ENCODE measurements at places on chromosomes 16 and 17.

DNA sequence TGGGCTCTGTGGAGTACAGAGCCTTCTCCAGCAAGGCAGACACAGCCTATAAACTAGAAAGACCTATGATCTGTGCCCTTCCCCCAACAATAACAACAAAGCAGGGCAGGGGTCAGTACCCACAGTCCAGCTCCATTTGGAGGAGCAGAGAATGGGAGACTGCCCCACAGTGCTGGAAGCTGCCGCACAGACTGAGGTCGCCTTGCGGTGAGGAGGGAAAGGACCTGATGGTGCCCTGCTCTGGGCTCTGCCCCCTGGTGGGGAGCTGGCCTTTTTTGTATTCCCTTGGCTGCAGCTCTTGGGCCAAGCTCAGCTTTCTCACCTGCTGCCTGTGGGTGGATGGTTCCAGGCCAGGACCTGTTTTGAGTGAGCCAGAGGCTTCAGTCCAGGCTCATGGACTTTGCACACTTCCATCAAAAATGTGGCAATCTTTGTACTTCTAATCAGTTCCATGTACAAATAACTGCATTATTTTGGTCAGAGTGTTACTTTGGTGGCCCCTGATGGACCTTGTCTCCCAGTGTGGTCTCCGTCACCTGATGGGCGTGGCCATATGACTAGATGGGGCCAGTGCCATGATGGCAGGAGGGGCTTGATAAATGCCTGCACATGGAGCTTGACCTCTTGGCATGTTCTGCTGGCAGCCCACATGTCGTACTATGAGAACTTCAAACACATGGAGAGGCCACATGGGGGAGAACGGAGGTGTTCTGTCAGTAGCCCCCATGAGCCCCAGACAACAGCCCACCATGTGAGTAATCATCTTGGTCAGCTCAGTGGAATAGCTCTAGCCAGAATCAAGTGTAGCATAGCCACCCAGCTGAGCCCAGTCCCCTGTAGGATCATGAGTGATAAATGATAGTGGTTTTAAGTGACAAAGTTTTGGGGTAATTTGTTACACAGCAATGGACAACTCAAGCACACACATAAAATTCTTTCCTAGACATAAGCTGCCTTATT lies 24.2 kb downstream of the B9D1 start:
- no peak overlapping the region for H3K4me3 ChIP-seq
- no peaks in the 10 kb centered on the region for H3K4me1 ChIP-seq
- peak; percentile 66 for DNase-seq
- H3K27me3 ChIP-seq: peaks cover 9% of the 10 kb centered on the region

GRCh38 chr17:77403854-77404253 lies 263.1 kb downstream of the SEC14L1 start:
- peak overlapping the region; percentile 94 for H3K27ac ChIP-seq
- peak overlapping the region; percentile 92 for H3K4me3 ChIP-seq
- peaks cover 96% of the 10 kb centered on the region for H3K4me1 ChIP-seq
- H3K36me3 ChIP-seq: peaks cover 70% of the 10 kb centered on the region
- no peak for DNase-seq

- no peaks in the 10 kb centered on the region for H3K4me1 ChIP-seq
- H3K27ac ChIP-seq: no peak overlapping the region
- no peaks in the 10 kb centered on the region for H3K36me3 ChIP-seq
- DNase-seq: no peak
- H3K4me3 ChIP-seq: no peak overlapping the region
These were observed 135.0 kb downstream of the CDK5R1 start for GRCh38 chr17:32621612-32622312.

GRCh38 chr16:47142486-47142820 lies 1.3 kb downstream of the NETO2 start:
- peaks cover 17% of the 10 kb centered on the region for H3K27me3 ChIP-seq
- peak overlapping the region; percentile 81 for H3K4me3 ChIP-seq
- peaks cover 51% of the 10 kb centered on the region for H3K4me1 ChIP-seq
- DNase-seq: no peak

GRCh38 chr17:17737961-17738894 lies 57.0 kb downstream of the RAI1 start:
- H3K36me3 ChIP-seq: no peaks in the 10 kb centered on the region
- peaks cover 22% of the 10 kb centered on the region for H3K4me1 ChIP-seq
- no peak for DNase-seq
- H3K27me3 ChIP-seq: peaks cover 8% of the 10 kb centered on the region

DNA sequence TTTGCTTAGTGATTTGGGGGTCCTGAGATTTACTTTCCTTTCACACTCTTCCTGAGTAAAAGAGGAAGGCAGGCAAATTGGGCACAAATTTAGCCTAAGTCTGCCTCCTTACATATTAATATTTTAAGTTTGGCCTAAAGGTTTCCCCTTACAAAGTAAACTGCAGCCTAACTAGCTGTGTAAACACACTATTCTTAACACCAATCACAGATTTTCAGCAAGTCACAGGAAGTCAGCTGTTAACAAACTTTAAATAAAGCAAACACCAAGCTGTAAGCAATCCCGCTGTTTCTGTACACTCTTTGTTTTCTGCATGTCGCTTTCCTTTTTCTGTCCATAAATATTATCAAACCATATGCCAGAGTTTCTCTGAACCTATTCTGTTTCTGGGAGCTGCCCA lies 45.1 kb upstream of the ABCC11 start:
- H3K27ac ChIP-seq: no peak overlapping the region
- peaks cover 7% of the 10 kb centered on the region for H3K4me1 ChIP-seq
- DNase-seq: no peak
- H3K36me3 ChIP-seq: peaks cover 42% of the 10 kb centered on the region
- H3K27me3 ChIP-seq: no peaks in the 10 kb centered on the region

DNA sequence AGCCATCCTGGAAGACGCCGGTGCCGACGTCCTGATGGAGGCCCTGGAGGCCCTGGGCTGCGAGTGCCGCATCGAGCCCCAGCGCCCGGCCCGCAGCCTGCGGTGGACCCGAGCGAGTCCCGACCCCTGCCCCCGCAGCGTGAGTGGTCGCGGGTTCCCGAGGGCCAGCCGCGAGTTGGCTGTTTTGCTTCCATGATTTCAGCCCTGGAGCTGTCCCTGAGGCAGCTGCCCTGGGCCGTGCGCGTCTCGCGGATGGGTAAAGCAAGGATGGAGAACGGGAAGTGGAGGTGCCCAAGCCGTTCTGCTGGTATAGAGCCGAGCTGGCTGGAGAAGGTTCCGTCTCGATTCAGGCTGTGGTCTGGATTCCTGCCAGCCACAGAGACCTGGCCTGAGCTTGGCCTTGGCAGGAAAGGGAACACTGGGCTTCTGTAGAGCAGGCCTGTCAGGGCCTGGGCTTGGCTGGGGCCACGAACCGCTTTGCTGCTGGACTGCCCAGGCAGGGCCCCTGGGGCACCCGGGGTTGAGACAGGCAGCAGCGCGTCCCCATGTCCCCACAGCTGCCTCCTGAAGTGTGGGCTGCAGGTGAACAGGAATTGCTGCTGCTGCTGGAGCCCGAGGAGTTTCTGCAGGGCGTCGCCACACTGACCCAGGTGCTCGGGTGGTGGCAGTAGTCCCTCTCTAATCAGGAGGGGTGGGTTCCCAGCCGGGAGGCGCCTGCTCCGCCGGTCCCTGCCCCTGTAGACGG lies 941 bp upstream of the MRPS34 start:
- H3K36me3 ChIP-seq: peaks cover 16% of the 10 kb centered on the region
- H3K4me3 ChIP-seq: peak overlapping the region; percentile 98
- H3K27ac ChIP-seq: peak overlapping the region; percentile 78

DNA sequence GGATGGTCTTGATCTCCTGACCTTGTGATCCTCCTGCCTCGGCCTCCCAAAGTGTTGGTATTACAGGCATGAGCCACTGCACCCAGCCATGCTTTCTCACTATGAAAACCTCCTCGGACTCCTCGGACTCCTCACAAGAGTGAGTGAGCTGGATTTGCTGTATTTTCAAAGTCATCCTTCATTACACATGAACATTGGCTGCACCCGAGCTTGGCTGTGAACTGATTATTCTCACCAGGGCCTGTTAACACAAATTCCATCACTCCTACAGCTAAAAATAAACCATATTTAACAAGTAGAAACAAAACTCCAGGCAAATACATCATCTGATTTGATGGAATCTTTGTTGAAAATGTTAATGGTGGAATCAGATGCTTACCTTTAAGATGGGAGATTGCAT lies 50.3 kb downstream of the PITPNC1 start:
- H3K36me3 ChIP-seq: peaks cover 8% of the 10 kb centered on the region
- no peak overlapping the region for H3K4me3 ChIP-seq
- H3K4me1 ChIP-seq: peaks cover 33% of the 10 kb centered on the region
- no peak overlapping the region for H3K27ac ChIP-seq
- H3K27me3 ChIP-seq: peaks cover 3% of the 10 kb centered on the region

DNA sequence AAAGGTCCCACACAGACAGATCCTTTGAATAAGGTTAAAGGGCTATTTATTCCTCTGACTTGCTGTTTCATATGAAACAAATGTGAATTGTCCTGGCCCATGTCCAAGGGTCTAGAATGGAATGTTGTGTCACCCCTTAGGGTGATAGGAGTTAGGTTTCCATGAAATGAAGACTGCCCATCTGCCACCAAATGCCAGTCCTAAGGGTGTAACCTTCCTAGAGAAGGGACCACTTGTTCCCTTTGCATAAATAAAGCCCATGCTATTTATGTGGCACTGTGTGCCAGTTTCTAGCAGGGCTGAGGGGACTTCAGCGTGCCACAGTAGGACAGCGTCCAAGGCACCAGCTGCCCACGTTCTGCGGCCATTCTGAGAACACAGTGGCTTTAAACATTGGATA lies 171.3 kb downstream of the ABCA8 start:
- peaks cover 25% of the 10 kb centered on the region for H3K27me3 ChIP-seq
- H3K27ac ChIP-seq: no peak overlapping the region
- no peak overlapping the region for H3K4me3 ChIP-seq
- H3K36me3 ChIP-seq: no peaks in the 10 kb centered on the region

DNA sequence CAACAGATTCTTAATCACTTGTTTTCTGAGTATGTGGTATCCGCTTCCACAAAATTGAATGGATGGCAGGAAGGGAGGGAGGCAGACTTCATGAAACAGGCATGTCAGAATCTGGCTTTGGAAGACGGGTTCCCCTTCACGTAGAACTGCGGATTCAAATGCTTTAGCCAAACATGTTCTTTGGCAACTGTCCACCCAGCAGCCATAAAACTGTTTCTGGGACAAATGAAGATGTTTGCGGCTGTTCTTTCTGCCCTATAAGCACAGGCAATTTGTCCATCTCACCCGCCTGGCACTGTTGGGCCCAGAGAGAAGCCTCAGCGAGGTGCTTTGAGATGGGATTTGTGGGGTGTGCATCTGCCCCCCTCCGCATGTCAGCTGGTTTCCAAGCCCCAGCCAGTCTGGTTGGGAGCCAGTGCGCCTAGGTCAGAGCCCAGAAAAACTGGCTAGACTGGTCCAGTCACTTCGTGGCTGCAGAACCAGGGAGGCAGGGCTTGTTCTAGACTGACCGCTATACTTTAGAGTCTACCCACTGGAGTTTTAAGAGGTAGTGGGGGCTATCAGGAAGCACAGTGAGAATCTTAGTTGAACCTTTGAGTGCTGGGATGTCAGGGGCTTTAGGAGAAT lies 6.3 kb downstream of the CRHR1 start:
- no peak for DNase-seq
- no peak overlapping the region for H3K4me3 ChIP-seq
- H3K36me3 ChIP-seq: no peaks in the 10 kb centered on the region
- peaks cover 2% of the 10 kb centered on the region for H3K4me1 ChIP-seq
- H3K27ac ChIP-seq: no peak overlapping the region

GRCh38 chr16:3021449-3022207 lies 1.5 kb downstream of the TNFRSF12A start:
- H3K4me3 ChIP-seq: peak overlapping the region; percentile 73
- H3K4me1 ChIP-seq: peaks cover 51% of the 10 kb centered on the region
- peak overlapping the region; percentile 83 for H3K27ac ChIP-seq
- H3K36me3 ChIP-seq: peaks cover 21% of the 10 kb centered on the region
- DNase-seq: peak; percentile 79

- no peaks in the 10 kb centered on the region for H3K36me3 ChIP-seq
- H3K4me3 ChIP-seq: no peak overlapping the region
- no peak overlapping the region for H3K27ac ChIP-seq
- no peaks in the 10 kb centered on the region for H3K4me1 ChIP-seq
These were observed 90.8 kb downstream of the SHISA6 start for GRCh38 chr17:11331547-11332513.

GRCh38 chr16:67842509-67843342 lies 606 bp downstream of the THAP11 start:
- peak overlapping the region; percentile 94 for H3K4me3 ChIP-seq
- H3K36me3 ChIP-seq: peaks cover 16% of the 10 kb centered on the region
- no peaks in the 10 kb centered on the region for H3K27me3 ChIP-seq

GRCh38 chr16:14509675-14510132 lies 120.4 kb downstream of the PARN start:
- DNase-seq: no peak
- H3K36me3 ChIP-seq: no peaks in the 10 kb centered on the region
- peaks cover 7% of the 10 kb centered on the region for H3K4me1 ChIP-seq
- no peak overlapping the region for H3K4me3 ChIP-seq

DNA sequence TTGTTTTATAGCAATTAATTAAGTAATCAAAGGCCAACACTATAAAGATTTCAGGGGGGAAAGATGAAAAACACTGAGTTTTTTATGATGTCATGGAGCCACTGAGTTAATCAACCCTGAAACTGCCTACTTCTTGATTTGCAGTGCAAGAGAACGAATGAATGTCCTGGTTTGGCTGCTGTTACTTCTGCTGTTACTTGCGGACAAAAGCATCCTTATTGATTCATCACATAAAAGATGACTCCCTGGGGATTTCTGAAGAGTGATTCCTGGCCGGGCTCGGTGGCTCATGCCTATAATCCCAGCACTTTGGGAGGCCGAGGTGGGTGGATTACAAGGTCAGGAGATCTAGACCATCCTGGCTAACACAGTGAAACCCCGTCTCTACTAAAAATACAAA lies 10.9 kb upstream of the SPNS3 start:
- peaks cover 1% of the 10 kb centered on the region for H3K27me3 ChIP-seq
- H3K27ac ChIP-seq: no peak overlapping the region
- H3K4me1 ChIP-seq: peaks cover 4% of the 10 kb centered on the region
- no peaks in the 10 kb centered on the region for H3K36me3 ChIP-seq
- no peak for DNase-seq

- peaks cover 6% of the 10 kb centered on the region for H3K36me3 ChIP-seq
- no peaks in the 10 kb centered on the region for H3K4me1 ChIP-seq
- no peak for DNase-seq
- no peaks in the 10 kb centered on the region for H3K27me3 ChIP-seq
These were observed 22.7 kb downstream of the NQO1 start for GRCh38 chr16:69703638-69704037.

GRCh38 chr17:38561416-38562214 lies 44.1 kb downstream of the SRCIN1 start:
- peaks cover 67% of the 10 kb centered on the region for H3K27me3 ChIP-seq
- H3K36me3 ChIP-seq: no peaks in the 10 kb centered on the region
- DNase-seq: no peak
- peaks cover 28% of the 10 kb centered on the region for H3K4me1 ChIP-seq
- H3K27ac ChIP-seq: no peak overlapping the region

- H3K4me3 ChIP-seq: no peak overlapping the region
- H3K27ac ChIP-seq: no peak overlapping the region
- DNase-seq: peak; percentile 64
- H3K4me1 ChIP-seq: no peaks in the 10 kb centered on the region
- peaks cover 3% of the 10 kb centered on the region for H3K27me3 ChIP-seq
- no peaks in the 10 kb centered on the region for H3K36me3 ChIP-seq
These were observed 38.9 kb downstream of the MYH3 start for GRCh38 chr17:10618202-10618635.

All from activated CD4-positive, alpha-beta memory T cell treated with anti-CD3 and anti-CD28 coated beads, Interleukin-2, amount 10 ng/mL, durations not matched to agents 7 days and 5 days (primary cell).